ENCODE measurements at places on chromosomes 1 and 21.

DNA sequence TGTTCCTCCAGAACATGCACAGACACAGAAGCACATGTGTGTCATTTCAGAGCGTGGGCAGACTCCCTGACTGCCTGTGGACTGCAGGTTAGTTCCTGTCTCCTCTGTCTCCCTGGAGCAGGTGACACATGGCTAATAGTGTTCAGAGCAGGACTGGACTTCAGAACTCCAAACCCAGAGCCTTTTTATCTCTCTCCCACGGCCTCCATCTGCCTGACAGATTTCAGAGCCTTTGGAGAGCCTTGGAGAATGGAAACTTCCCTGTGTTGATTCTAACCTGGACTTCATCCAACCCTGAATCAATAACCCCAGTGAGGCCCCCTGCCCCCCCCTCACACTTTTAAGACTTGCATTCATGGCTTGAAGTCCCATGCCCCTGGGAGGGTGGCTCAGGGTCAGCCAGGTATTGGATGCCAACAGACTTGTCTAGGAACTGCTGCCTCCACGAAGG, 44.4 kb downstream of the C1orf198 start:
- no peak for DNase-seq

DNA sequence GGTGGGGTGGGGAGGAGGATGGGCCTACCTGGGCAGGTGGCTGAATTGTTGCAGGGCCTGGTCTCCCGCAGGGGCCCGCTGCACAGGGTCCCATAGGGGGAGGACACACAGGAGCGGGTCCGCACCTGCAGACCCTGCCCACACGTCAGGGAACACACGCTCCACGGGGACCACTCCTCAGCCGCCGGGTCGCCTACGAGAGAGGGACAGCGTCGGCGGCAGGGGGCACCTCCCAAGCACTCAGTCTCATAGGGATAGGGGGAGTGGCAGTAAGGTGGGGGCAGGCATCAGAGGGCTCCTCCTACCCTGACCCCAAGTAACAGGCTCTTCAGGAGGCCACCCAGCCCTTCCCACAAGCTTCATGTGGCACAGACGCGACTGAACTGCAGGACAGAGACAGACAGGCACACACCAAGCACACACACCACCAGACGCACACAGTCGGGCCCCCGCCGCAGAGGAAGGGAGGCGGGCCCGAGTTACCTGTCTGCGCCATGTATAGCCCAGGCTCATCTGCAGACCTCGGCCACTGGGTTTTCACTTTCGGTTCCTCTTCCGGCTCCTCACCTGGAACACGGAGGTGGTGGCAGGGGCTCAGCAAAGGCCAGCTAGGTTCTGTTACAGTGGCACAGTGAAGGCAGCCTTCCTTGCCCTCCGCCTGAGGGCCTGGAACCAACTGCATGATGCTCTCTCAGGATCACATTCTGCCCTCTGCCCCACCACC, 19.8 kb downstream of the ADGRB2 start:
- no peak for DNase-seq

- no peak for DNase-seq
Measured at GRCh38 chr1:34915521-34915920, 13.9 kb downstream of the DLGAP3 start.

GRCh38 chr1:73401666-73402065, 796.3 kb downstream of the LRRIQ3 start:
- DNase-seq = no peak
